Panc1 (cell line): ENCODE measurements at places on chromosomes 3 and 15. TPM values are rescaled to one million over a fixed set of nuclear protein-coding genes. Genes with fewer than 3 reads are reported as not detected.
A peak's percentile ranks its signal among the peaks of the same experiment; 100 is the strongest.

The SV2B gene
- total RNA-seq = not detected

The ESYT3 gene
- total RNA-seq = 2.6 TPM

The MASP1 gene
- total RNA-seq = not detected

The PARP6 gene
- 85.7 TPM for total RNA-seq

The CGNL1 gene
- 3.5 TPM for total RNA-seq

- H3K27me3 ChIP-seq = no peaks in the 10 kb centered on the region
- H3K4me1 ChIP-seq = no peaks in the 10 kb centered on the region
- no peaks in the 10 kb centered on the region for H3K36me3 ChIP-seq
- H3K4me3 ChIP-seq = no peak overlapping the region
- no peak for DNase-seq
Measured at GRCh38 chr3:39423436-39423970, 17.0 kb downstream of the RPSA start.

DNA sequence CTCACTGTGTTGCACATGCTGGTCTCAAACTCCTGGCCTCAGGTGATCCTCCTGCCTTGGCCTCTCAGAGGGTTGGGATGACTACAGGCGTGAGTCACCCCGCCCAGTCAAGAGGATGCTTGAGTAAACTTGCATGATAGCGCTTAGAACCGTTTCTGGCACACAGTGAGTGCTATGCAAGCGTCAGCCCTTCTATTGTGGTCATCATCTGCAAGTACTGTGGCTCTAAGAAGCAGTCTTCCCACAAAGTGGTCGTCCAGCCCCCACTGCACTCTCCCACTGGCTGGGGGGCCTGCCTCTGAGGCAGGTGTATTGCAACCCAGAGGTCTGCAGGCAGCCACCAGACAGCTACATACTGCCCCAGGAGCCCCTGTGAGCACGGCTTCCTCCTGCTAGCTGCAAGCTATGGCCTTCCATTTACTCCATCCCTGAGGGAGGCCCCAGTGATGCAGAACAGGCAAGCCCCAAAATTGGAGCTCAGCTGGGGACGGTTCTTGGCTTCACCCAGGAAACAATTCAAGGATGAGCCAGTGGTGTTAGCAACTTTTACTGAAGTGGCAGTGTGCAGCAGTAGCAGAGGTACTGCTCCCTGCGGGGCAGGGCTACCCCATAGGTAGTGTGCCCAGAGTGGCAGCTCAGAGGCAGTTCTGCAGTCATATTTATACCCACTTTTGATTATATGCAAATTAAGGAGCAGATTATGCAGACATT, 95.4 kb downstream of the LSM3 start:
- H3K27ac ChIP-seq = peak overlapping the region; percentile 39
- DNase-seq = no peak
- peaks cover 19% of the 10 kb centered on the region for H3K4me1 ChIP-seq
- no peaks in the 10 kb centered on the region for H3K27me3 ChIP-seq
- H3K4me3 ChIP-seq = no peak overlapping the region

DNA sequence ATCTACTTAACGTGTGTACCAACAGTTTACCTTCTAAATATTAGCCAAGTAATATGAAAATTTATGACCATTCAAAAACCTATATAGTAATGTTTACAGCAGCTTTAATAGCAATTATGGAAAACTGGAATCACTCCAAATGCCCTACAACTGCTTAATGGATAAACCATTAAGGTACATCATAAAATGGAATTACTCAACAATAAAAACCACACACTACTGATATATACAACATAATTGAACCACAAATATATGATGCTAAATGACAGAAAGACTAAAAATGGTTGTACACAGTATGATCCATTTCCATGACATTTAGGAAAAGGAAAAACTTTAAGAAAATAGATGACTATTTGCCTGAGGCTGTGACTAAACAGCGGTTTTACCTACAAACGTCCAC, 467.1 kb upstream of the EPHA6 start:
- H3K36me3 ChIP-seq = no peaks in the 10 kb centered on the region
- no peak overlapping the region for H3K27ac ChIP-seq
- no peak for DNase-seq
- no peaks in the 10 kb centered on the region for H3K4me1 ChIP-seq
- no peak overlapping the region for H3K4me3 ChIP-seq

- no peak overlapping the region for H3K4me3 ChIP-seq
- no peak for DNase-seq
- no peaks in the 10 kb centered on the region for H3K36me3 ChIP-seq
Measured at GRCh38 chr15:101554115-101554915, 64.8 kb upstream of the PCSK6 start.

DNA sequence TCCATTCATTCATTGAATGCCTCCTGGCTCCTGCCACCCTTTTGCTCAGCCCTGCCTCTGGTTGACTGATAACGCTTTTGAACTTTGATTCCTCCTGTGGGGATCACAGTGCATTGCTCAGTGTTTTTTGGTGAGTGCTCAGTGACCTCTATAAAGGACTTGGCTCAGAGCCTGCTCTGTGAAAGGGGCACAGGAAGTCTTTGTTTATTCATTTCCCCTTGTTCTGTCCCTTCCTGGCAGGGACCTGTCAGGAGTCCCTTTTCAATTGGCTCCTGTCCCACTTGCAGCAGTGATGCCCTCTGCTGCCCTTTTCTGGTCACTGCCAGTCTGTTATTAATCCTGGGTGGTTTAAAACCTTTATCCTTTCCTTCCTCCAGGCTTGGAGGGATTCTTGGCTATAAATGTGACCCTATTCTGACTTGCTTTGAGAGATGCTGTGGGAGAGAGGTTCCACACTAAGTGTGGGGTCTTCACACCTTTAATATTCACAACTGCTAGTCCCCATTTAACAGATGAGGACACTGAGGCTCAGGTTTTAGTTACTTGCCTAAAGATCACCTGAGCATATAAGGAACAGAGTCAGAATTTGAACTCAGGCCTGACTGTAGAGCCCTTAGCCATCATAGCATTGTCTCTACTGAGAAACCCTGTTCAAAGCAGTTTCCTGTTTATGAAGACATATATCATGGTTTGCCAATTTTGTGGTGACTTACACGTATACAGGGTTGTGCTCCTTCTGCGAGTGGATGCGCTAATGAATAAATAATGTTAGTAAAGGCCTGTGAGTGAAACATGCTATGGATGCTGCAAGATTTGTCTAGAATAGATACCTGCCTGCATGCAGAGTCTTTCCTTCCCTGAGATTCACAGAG, 23.2 kb upstream of the TATDN2 start:
- H3K36me3 ChIP-seq = no peaks in the 10 kb centered on the region; the same call in 1 of the 2 replicates
- H3K27me3 ChIP-seq = no peaks in the 10 kb centered on the region
- H3K4me1 ChIP-seq = peaks cover 3% of the 10 kb centered on the region
- H3K4me3 ChIP-seq = no peak overlapping the region
- DNase-seq = peak; percentile 60

DNA sequence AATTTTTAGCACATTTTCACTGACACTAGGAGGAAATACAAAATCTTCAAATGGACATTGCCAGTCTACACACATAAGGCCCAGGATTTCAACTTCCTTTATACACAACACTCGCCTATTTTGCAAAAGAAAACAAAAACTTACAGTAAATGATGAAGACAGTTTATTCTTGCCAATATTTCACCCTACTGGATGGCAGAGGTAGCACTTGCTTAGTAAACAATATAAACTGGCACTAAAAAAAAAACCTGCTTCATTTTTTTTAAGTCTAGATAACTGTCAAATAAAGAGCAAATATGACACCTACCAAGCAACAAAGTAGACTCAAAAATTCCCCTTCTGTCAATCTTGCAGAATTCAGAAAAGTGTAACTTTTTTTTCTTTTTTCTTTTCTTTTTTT, 204.0 kb downstream of the VPS13C start:
- no peak overlapping the region for H3K27ac ChIP-seq
- no peaks in the 10 kb centered on the region for H3K4me1 ChIP-seq
- no peaks in the 10 kb centered on the region for H3K36me3 ChIP-seq
- H3K4me3 ChIP-seq = no peak overlapping the region
- DNase-seq = no peak

- 0 out of 2 replicates have a peak, but pooled peaks cover 3% of the 10 kb centered on the region for H3K4me1 ChIP-seq
- DNase-seq = no peak
- no peaks in the 10 kb centered on the region for H3K36me3 ChIP-seq
- no peak overlapping the region for H3K4me3 ChIP-seq
- H3K27ac ChIP-seq = peak overlapping the region; percentile 29; the same call in 1 of the 2 replicates
Measured at GRCh38 chr3:170506556-170506955, 79.3 kb downstream of the SLC7A14 start.

DNA sequence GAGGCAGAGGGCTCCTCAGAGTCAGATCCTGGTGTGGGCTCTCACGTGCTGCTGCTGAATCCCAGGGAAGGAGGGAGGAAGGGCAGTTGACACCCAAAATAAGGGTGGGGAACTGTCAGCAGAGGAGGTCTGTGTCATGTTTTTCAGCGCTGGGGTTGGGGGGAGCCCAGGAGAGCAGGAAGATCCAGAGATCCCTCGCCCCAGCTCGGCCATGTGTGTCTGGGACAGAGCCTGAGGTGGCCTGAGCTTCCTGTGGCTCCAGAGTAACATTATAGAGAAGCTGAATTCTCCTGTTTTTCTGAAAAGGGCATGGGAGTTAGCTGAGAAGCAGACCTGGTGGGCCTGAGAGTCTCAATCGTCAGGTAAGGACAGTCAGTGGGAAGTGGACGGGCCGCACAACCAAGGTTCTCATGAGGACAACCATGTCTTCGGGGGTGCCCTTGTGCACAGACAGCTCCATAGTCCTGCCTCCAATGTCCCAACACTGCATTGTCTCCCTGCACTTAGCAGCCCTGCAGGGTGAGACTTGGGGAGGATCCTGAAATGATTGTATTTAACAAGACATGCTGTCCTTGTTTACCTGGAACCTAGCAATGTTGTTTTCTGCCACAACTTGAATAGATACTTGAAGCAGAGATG, 18.4 kb downstream of the UMPS start:
- peaks cover 3% of the 10 kb centered on the region; the same call in 1 of the 2 replicates for H3K36me3 ChIP-seq
- H3K4me3 ChIP-seq = no peak overlapping the region
- H3K27me3 ChIP-seq = no peaks in the 10 kb centered on the region
- DNase-seq = no peak

DNA sequence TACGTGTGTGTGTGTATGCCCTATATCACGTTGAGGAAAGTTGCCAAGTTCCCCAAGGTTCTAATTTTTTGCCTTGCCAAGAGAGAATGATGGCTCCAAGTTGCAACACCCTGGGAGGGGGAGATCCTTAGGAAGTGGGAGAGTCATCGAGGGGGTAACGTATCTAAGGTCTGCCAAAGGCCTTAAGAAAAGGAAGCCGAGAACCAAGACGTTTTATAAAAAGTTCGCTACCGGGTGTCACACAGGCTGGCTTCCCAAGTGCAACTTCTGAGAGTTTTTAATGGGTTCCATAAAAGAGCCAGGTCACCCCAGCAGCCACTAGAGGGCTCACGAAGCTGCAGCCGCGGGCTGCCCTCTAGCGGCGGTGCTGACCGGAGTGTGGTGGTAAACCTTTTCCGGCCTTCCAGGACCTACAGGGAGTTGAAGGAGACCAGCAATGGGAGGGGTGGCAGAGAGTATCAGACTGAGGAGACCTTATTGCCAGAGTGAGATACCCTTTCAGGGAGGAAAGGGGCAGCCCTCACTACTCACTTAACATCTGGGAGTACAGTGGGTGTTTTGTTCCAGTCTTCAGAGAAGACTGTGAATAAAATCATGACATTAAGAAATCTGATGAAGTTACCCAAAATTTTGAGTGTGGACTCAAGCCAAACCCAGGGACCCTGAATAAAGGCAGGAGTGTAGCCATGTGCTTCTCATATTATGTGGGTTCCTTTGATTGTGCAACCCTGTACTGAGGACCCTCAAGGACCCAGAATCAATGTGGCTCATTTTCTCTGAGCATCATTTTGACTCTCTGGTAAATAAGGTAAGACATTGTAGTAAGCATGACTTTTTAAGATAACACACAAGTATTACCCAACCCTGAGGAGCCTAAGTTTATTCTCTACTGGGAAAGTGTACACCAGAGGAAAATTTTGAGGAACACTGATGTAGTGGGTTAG, 2.5 kb upstream of the RFX7 start:
- no peaks in the 10 kb centered on the region for H3K27me3 ChIP-seq
- H3K27ac ChIP-seq = peak overlapping the region; percentile 95
- H3K36me3 ChIP-seq = no peaks in the 10 kb centered on the region
- peak; percentile 81 for DNase-seq

GRCh38 chr15:82314769-82315518, 34.3 kb downstream of the GOLGA6L10 start:
- H3K27me3 ChIP-seq = no peaks in the 10 kb centered on the region
- no peak overlapping the region for H3K4me3 ChIP-seq
- H3K36me3 ChIP-seq = no peaks in the 10 kb centered on the region
- no peaks in the 10 kb centered on the region for H3K4me1 ChIP-seq
- H3K27ac ChIP-seq = no peak overlapping the region
